B cell (primary cell): ENCODE measurements at places on chromosomes 6 and 20.

DNA sequence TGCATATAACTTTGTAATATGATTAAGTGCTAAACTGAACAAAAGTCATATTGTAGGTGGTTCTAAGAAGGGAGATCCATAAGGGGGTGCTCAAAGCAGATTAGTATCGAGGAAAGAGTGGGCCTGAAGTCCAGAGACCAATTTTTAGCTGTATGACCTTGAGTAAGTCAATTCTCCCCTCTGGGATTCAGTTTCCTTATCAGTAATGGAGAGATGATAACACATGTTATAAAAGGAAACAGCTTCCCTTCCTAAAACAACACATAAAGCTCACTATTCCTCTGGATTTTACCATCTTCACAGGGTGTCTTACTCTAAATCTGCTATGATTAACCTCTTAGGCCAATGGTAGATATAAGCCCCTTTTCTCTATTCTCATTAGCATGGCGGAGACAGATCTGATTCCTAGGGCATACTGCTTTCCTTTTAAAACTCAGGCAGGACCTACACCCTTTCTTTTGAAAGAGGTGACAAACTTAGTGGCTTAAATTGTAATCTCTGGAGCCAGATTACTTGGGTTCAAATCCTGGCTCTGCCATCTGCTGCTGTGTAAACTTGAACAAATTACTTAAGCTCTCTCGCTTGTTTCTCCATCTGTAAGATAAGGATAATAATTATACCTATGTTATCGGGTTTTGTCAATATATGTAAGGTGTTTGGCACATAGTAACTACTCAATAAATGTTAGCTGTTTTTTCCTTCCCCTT lies 39.5 kb downstream of the ACSS2 start:
- no peak for DNase-seq

GRCh38 chr6:142612956-142613355 lies 311.1 kb downstream of the ADGRG6 start:
- DNase-seq, result no peak

- DNase-seq, result no peak
These were observed 10.1 kb downstream of the IL17F start for GRCh38 chr6:52233975-52234823.

DNA sequence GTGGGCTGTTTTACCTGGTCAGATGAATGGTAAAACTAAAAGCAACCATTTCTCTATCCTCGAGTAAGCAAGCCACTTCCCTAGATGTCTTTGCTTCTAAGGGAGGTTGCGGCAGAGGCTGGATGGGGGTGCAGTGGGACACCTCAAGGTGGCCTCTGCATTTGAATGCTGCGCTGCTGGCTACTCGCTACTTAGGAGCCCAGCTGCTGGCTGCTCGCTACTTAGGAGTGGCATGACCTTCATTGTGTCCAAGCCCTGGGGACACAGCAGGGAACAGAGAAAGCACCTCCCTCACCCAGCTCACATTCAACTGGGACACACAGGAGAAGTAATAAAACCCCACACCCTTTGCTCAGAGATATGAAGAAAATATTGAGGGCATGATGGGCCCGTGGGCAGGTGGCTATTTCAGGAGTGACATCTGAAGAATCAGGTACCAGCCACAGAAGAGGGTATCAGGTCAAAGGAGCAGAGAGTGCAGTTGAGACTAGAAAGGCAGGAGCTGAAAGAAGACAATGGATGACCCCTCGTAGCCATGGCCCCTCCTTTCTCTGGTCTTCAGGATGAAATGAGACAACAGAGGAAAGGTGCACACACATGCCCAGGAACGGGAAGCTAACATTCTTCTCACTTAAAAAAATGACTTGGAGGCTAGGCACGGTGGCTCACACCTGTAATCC lies 149.4 kb downstream of the ZMYND8 start:
- DNase-seq, result no peak

DNA sequence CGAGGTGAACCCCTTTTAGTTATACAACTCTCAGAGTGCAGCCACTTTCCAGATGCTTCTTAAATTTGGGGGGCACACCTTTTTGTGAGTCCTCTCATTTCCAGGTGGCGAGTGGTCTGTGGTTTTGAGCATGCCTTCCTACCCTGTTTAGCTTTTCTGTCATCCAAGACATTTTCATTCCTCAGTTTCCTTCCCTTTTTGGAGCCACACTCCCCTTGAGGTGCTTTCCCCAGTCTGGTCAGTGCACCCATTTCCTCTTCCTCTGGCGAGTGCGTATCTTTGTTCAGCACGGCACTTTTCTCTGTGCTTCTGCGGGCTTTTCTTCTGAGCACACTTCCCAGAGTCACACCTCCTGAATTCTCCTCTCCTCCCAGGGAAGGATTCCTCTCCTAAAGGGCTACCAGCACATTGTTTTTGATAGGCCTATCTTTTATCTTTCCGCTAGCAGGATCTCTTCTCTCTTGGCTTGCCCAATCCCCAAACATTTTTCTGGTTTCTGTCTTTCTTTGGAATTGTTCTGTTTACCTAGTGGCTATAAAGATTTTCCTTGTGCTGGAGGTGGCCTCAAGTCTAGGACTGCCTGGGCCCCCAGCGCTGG lies 1.4 kb downstream of the PHF20 start:
- DNase-seq, result peak; percentile 81

- DNase-seq, result no peak
These were observed 9.4 kb downstream of the SERPINB6 start for GRCh38 chr6:2962004-2962403.

DNA sequence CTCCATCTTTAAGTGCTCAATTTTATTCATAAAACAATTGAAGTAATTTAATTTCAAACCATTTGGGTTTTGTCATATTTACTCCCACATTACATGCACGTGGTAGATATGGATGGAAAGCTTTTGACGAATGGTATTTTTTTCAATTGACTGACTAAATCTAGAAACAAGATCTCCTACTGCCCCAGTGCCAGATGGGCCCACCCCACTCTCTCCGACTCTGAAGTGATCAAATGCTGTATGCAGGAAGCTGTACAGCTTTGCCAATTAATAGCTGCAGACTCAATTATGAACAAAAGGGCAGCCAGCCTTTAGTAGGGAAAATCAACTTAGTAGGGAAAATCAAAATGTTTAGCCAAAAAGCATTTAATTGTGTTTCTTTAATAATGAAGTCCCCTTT lies 46.2 kb downstream of the PACRG start:
- DNase-seq, result no peak

GRCh38 chr6:37745748-37746147 lies 48.1 kb upstream of the MDGA1 start:
- no peak for DNase-seq

DNA sequence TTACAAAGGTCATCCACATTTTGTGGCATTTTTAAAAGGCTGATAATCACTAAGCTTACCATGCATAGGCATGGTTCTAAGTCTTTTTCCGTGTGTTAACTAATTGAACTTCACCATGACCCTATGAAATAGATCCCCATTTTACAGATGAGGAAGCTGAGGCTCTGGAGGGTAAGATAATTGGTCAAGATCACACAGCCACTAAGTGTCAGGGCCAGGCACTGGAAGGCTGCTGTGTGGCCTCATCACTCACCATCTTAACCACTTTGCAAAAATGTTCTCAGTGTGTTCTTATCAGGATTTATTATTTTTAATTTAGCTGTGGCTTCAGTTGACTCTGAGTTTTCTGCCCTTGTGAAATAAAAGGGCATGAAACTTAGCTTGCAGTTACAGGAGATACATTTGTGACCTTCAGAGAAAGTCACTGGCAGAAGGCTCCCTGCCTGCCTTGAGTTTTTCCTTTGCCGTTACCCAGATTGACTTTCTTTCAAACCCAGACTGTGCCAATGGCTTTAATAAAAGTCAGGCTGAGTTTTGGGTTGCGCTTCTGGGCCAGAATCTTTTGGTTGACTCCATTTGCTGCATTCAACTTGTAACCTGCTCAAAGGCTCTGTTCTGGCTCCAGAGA lies 82.0 kb downstream of the EZR start:
- no peak for DNase-seq

- DNase-seq, result no peak
These were observed 37.8 kb upstream of the LAMP5 start for GRCh38 chr20:9476637-9477036.

GRCh38 chr6:16437984-16438383 lies 199.6 kb downstream of the GMPR start:
- no peak for DNase-seq

GRCh38 chr20:51643390-51643789 lies 100.9 kb upstream of the NFATC2 start:
- DNase-seq, result no peak

DNA sequence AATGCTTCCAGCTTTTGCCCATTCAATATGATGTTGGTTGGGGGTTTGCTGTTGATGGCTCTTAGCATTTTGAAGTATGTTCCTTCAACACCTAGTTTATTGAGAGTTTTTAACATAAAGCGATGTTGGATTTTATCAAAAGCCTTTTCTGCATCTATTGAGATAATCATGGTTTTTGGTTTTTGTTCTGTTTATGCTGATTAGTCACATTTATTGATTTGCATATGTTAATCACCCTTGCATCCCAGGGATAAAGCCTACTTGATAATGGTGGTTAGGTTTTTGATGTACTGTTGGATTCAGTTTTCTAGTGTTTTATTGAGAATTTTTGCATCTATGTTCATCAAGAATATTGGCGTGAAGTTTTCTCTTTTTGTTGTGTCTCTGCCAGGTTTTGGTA lies 40.4 kb upstream of the COL9A1 start:
- DNase-seq, result no peak

- no peak for DNase-seq
These were observed 426.9 kb upstream of the RNF217 start for GRCh38 chr6:124535299-124535698.

GRCh38 chr6:73747289-73747688 lies 51.3 kb downstream of the CD109 start:
- peak; percentile 55 for DNase-seq

DNA sequence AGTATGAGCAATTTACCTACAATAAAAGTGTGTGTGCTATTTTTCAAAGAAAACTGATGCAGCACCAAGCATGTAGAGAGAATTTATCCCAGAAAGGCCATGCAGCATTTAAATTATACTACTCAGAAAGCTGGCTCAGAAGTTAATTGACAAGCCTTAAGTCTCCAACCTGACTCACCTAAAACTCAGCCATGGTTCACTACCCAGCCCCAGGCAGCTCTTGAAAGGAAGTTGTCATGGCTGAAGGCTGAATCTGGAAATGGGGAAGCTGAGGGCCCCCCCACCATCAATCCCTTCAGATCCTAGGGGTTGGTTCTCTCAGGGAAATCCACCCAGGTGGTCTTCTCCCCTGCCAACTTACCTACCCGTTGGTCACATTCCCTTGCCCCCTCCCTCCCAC lies 19.7 kb downstream of the PPIL6 start:
- DNase-seq, result no peak

DNA sequence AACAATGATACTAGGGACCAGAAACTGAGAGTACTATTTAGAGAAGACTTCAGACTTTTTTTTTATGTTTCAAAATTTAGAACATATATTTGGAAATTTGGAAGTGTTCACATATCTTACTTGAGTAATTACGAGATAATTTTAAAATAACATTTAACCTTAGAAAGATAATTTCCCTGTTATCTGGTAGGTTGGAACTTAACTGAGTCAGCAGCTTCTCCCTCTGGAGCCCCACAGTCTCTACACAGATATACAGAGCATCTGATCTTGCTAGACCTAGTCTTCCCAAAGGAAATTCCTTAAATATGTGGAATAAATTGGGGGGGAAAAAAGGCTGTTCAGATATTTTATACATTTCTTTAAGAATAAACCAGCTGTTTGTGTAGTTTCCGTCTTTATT lies 48.6 kb downstream of the TSPYL4 start:
- no peak for DNase-seq

- no peak for DNase-seq
These were observed 591.9 kb downstream of the CD109 start for GRCh38 chr6:74287932-74288331.

DNA sequence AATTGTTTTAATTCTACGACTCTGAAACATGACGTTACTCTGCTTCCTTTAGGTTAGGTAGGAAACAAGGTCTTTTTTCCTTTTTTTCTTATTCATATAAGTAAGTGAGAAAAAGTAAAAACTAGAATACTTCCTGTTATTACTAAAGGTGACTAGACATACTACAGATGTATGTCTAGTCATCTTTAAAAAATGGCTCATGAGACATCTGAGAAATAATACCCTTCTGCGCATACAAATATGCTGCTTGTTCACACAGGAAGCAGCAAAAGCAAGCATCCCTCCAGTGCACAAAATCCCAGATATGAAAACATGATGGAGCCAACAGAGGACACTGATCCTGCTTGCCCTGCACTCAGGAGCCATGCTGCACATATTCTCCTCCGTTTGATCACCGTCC lies 699.1 kb downstream of the EPM2A start:
- DNase-seq, result no peak

DNA sequence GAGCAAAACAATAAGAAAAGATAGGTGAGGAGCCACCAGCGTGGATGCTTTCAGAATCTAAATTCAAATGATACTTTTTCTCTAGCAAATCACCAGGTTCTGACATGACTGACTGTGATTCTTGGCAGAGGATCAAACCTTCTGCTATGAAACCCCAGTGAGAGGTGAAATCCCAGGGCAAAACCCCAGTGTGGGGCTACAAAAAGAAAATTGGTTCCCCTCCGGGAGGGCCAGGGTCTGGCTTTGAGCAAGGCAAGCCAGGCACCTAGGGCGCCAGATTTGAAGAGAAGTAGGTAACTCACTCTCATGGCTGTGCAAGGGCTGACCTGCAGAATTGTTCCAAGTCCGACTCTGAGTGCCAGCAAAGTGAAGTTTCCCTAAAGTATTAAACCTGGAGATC lies 20.2 kb upstream of the RALGAPA2 start:
- DNase-seq, result no peak

GRCh38 chr20:34260208-34260942 lies 19.2 kb downstream of the ASIP start:
- DNase-seq, result no peak

GRCh38 chr20:21104466-21104761 lies 1.7 kb downstream of the LINC00237 start:
- DNase-seq, result peak; percentile 22

DNA sequence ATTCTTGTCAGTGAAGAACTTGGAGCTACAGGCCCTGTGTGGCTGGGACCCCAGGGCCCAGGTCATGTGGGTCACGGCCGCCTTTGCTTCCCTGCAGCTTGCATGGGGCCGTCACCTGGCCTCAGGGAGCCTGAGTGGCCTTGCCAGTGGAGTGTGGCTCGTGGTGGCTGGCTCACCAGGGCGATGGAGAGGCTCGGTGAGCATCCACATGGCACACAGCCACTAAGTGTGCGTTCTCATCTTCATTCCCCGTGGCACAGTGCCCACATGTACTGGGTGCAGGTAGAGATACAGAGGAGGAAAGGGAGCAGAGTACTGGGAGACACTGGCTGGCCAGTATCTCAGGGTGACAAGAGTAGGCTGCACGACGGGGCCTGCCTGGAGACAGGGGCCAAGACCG lies 21.5 kb downstream of the MANBAL start:
- no peak for DNase-seq

- DNase-seq, result no peak
These were observed 493 bp downstream of the CD83 start for GRCh38 chr6:14118091-14118439.

DNA sequence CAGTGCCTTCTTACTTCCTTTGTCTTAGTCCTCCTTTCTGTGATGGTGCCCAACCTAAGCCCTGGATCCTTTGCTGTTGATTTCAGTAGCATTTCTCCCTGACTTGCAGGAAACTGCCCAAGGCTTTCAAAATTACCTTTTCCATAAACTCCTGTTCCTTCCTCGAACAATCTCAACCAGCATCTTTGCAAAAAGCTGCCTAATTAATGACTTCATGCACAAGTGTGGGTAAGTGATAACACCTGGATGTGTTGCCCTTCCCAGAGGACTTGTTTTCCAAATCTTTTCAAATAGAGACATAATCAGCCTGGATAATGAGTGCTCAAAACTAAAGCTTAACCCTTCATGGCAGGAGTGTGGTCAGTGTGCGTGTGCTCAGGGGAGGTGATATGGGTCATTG lies 118.0 kb downstream of the PCSK2 start:
- DNase-seq, result no peak
